KBM-7 (cell line): ENCODE measurements at places on chromosomes 2 and 18.

GRCh38 chr18:34857320-34857719 is 147.2 kb downstream of the DTNA start:
- no peak for DNase-seq

GRCh38 chr18:35470435-35470834 is 27.3 kb downstream of the INO80C start:
- DNase-seq, result no peak

DNA sequence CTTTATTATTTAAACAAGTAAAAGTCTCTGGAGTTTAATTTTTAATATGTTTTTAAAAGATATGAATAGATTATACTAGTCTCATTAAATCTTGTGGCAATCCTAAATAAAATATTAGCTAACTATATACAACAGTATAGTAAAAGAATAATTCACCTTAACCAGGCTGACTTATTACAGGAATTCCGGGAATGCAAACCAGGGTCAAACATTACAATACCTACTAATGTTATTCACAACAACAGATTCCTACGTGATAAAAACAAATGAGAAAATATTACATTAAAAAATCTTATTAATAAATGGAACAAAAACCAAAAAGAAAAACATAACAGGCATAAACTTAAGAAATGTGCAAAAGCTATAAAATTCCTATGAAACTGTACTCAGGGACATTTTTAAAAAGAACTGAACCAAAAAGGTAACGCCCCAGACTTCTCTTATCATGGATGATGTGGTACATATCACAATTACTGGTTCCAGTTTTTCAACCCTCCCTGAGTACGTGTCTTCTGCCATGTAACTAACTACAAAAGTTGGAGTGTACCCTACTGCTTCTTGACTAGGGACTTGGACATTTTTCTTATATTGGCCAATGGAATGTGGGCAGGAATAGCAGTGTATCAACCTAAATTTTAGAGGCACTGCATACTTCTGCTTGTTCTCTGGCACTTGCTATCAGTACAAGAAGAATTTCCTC is 20.2 kb downstream of the TTC21B start:
- no peak for DNase-seq

GRCh38 chr2:47014564-47015051 is 99.0 kb upstream of the MCFD2 start:
- DNase-seq, result no peak

DNA sequence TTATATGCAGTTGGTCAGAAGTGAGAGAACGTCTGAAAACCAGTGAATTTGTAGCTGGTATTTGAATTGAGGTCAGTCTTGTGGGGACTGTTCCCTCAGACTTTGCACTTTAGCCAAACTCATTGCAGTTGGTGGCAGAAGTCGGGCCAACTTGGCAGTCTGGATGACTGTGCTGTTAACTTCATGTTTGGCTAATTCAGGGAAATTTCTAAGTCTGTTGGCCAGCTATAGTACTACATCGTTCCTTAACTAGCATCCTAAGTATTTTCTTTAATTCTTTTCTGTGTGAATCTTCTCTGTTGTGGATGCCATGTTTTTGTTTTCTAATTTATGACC is 806.8 kb upstream of the GCFC2 start:
- no peak for DNase-seq

DNA sequence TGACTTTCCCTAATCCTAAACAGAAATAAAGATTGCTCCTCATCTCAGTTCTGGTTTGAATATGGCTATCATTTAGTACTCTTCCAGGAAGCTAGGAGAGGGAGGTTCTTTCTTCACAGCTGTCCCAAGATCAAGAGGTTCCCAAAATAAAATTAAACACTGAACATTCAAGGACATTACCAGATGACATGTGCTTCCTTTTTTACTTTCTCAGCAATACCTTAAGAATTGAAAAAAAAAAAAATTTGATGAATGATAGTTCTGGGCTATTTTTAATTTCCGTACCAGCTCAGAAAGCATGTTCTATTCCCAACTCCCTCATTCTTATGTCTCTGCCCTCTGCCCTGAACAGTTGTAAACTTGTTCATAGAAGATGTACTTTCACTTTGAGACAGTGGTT is 61.7 kb upstream of the MYL1 start:
- no peak for DNase-seq

- DNase-seq, result no peak
These were observed 75.9 kb downstream of the PMS1 start for GRCh38 chr2:189860161-189860560.

GRCh38 chr2:236833501-236834073 is 252.1 kb upstream of the COPS8 start:
- DNase-seq, result no peak

DNA sequence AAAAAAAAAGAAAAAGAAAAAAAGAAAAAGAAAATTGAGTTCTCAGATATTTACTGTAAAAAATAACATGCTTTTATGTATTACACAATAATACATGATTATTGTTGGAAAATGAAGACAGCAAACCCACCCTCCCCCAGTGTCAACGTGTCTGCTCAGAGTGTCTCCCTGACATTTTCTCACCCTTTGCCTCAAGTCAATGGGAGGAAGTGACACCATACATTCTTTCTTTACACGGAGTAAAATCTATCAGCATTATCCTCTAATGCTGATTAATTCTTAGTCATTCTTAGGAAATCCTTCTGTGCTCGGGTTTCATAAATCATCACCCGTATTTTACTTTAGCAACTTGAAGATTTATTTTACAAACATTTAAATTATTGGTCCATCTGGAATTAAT is 32.0 kb downstream of the CTAGE1 start:
- no peak for DNase-seq

- DNase-seq, result peak; percentile 75
These were observed 8.5 kb downstream of the RFX8 start for GRCh38 chr2:101466426-101466825.

DNA sequence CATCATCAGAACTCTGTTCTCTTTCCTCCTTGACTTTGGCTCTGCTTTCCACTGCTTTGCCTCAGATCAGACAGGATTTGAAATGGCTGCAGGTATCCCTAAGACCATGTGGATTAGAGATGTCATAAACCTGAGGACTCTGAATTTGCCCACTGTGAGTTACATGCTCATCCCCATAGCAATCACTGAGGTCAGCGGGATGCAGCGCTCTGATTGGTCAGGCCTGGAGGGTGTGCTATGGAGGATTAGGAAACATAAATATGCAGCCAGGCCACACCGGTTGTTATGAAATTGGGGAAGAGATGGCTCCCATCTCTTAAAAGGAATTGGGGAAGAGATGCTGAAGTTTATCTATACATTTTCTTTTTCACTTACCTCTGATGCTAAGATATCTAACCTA is 73.7 kb upstream of the DNAJC10 start:
- peak; percentile 23 for DNase-seq

GRCh38 chr2:240166761-240167587 is 26.5 kb upstream of the OTOS start:
- DNase-seq, result no peak

- DNase-seq, result no peak
These were observed 1.4 kb downstream of the ACTR1B start for GRCh38 chr2:97662386-97662894.

DNA sequence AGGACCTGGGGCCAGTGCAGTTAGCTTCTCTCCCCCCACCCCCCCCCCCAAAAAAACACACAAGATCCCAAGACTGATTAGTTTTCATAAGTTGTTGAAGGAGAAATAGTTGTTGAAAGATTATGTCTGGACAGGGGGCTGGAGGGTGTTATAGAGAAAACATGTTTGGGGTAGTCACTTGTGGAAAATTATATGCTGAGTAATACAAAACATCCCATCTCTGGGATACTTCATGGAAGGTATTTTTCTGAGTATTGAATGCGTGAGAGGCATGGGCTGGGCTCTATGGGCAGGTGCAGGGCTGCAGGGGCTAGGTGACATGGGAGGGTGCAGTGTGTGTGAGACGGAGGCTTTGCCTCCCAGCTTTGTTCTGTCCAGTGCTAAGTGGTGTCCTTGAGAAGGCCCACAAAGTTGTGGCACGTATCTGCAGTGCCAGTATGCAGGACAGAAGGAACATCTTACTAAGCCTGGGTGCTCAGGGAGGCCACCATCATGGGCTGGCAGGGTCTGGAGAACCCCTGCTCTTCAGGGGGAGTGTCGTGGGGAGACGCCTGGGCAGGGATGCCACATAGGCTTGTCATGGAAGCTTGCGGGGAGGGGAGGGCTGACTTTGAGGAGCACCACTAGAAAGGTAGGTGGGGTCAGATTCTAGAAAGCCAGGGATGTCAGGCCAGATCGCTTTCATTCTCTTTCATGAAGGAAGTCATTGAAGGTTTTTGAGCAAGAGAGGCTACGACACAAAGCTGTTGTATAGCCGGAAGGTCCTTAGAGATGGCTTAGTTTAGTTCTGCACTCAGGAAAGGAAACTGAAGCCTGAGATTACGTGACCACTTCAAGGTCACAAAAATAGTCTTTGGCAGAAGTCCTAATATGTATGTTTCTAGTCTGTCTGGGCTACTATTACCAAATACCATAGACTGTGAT is 232.0 kb downstream of the LDLRAD4 start:
- no peak for DNase-seq

DNA sequence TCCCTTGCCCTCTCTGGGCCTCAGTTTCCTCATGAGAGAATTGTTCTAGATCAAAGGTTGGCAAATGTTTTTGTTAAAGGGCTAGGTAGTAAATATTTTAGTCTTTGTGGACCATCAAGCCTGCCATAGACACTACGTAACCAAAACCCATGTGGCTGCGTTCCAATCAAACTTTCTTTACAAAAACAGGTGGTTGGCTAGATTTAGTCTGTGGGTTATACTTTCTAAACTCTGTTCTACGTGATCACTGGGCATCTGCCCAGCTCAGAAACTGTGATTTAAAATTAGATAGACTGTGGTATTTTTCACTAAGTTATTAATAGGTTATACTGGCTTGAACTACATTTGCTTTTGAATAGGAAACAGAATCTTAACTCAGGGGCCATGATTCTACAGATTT is 149.8 kb upstream of the DCC start:
- no peak for DNase-seq

DNA sequence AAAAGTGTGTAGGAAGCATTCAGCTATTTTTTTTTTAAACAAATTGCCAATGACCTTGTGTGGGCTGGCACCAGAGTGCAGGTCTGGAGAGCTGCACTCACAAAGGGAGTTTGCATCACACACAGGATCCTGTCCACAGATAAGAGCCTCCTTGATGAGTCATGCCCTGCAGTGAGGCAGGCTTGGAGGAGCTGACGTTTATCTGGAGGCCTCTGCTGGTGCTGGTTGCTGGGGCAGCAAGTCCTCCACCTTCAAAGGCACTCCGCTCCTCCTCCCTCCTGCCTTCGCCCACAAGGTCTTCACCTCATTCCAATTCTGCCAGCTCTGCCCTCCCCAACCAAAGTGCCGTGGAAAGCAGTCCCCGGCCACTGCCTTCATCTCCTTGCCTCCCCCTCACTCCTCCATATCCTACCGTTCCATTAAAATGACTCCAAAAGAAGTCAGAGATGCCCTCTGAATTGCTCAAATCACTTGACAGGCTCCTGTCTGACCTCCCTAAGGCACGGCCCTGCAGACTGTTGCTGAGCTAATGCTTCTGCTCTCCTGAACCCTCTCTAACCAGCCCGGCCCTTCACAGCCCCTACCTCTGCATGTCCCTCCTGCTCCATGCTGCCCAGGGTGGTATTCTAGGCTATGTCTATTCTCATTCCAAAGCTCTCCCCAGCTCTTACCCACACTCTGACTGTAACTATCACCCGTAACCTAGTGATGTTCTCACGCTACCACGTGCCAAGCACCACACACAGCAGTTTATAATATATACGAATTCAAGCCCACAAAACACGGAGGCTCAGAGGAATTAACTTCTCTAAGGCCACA is 30.9 kb downstream of the LONRF2 start:
- DNase-seq, result peak; percentile 65

DNA sequence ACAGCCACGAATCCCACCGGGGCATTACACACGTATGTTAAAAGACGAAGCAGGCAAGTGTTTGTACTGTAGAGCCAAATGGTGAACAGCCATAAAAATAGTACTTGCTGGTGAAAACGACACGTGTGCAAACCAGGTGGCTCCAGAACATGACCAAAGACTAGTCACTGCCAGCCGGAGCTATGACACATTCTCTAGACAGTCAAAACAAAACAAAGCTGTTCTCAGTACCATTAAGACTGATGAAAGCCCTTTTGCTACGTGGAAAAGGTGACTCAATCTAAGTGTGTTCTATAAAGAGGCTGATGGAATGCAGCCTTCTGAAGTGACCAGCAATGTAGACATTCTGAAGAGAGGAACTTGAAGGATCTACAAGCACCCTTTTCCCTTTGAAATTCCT is 367.7 kb upstream of the NETO1 start:
- no peak for DNase-seq
